ENCODE measurements at places on chromosomes 3 and 15. TPM values are rescaled to one million over a fixed set of nuclear protein-coding genes. Genes with fewer than 3 reads are reported as not detected.
A peak's percentile ranks its signal among the peaks of the same experiment; 100 is the strongest.

DNA sequence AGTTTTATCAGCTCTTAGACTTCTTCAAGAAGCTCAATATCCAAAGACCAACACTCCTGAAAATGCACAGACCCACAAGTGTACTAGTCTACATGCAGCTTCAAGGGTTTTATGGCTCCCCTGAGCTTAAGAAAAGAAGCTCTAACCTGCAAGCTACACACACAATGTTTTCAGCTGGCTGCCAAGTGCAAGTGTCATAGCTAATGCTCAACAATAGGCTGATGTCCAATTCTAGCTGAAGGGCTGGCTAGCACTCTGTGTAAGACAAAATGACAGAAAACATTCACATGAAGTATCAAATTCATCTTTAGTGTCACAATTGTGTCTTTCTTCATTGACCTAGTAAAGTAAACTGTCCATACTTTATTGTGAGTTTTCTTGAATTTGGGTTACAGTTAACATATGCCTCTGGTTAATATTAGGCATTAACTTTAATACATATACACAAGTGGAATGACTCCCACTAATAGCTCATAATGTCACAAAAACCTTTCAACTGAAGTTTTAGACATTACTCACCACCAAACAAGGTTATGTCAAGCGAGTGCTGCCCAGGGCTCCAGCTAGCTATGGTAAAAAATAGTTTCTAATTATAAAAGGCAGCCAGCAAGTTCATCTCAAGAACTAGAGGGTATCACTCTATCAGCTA is 15.1 kb downstream of the ABI3BP start:
- peak; percentile 16 for DNase-seq

DNA sequence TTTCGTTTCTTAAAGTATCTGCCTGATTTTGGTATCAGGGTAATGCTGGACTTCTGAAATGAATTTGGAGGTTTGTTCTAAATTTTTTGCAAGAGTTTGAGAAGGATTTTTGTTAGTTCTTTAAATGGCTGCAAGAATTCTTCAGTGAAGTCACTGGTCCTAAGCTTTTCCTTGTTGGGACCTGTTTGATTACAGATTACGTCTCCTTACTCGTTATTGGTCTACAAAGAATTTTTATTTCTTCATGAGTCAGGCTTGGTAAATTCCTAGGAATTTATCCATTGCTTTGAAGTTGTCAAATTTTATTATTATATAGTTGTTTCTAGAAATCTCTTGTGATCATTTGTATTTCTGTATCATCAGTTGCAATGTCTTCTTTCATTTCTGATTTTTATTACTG is 196.0 kb downstream of the DPH6 start:
- DNase-seq: no peak

GRCh38 chr3:106877627-106878026 is 499.6 kb upstream of the CCDC54 start:
- peak; percentile 51 for DNase-seq

DNA sequence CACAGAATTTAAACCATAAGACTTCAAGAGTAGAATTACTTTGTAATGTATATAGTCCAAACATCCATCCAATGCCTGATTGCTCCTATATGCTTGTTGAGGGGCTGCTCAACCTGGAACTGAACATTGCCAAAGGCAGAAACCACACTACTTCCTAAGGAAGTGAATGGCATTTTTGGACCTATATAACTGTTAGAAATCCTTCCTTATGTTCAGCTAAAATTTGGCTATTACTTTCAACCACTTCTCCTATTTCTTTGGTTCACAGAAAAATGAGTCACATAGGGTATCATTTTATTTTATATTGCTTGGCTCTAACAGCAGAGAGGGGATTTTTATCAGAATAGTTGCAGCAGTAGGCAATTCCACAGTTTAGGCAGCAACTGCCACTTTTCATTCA is 342.1 kb downstream of the SLC9A9 start:
- DNase-seq: no peak

DNA sequence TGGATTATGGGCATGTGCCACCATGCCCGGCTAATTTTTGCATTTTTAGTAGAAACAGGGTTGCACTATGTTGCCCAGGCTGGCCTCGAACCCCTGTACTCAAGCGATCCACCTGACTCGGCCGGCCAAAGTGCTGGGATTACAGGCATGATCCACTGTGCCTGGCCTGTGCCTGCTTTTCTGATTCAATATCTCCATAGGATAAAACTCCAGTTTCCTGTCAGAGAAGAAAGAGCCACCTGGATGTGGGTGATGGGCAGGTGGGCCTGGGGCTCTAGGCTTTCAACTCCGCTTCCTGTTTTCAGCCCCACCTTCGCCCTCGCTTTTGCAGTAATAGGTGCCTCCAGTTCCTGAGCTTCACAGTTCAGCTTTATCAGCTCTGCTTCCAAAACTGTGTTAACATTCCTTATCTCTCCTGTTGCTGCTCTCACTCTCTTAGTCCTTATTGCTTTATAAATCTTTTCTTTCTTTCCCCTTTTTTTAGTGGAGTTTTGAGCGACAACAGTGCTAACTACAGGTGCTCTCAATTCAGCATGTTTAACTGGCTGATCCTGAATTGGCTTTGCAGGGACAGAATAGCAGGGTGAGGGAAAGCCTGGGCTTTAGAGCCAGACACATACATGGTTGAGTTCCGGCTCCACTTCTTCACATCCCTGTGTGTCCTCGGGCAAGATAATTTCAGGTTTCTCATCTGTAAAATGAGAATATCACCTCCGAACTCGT is 21.1 kb upstream of the PDE8A start:
- DNase-seq: no peak

- peak; percentile 75 for DNase-seq
Measured at GRCh38 chr15:77282333-77282732, 137.6 kb downstream of the PEAK1 start.

- peak; percentile 72 for DNase-seq
Measured at GRCh38 chr3:55333923-55334322, 153.2 kb downstream of the WNT5A start.

GRCh38 chr3:188796122-188796631 is 375.6 kb upstream of the TPRG1 start:
- DNase-seq: peak; percentile 99

GRCh38 chr15:99249270-99249841 is at the start of gene TTC23:
TSS of gene TTC23 (minus strand) at chr15:99249581. CDS start at chr15:99228712, 20,869 bp downstream.
- peak; percentile 90 for DNase-seq

DNA sequence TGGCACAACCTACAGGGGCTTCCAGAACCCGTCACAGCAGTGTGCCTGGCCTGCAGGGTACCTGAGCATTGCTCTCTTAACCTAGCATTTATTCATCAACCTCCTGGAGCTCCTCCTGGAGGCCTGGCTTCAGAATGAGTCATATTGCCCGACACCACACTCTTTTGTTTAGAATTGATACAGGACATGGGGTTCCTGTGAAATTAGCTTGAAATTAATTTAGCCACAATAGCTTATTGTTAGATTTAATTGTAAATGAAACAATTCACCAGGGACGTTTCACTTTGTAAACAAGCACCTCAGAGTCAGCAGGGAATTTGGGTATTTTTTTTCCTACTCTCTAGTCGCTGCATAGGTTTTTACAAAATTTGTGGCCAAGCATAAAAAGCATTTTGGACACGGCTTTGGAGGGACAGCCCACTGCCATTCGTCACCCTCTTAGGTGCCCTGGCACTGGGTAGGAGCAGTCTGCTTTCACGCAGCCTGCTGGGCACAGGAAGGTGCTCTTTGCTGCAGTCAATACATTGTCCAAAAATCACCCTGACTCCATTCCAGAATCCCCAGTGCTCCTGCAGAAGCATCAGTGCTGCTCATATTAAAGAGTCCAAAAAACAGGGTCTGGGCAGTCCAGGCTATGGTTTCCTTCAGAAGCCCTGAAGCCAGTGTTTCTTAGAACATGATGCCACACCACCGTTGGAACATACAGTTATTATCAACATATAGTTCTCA is 60.8 kb upstream of the MEF2A start:
- peak; percentile 40 for DNase-seq

DNA sequence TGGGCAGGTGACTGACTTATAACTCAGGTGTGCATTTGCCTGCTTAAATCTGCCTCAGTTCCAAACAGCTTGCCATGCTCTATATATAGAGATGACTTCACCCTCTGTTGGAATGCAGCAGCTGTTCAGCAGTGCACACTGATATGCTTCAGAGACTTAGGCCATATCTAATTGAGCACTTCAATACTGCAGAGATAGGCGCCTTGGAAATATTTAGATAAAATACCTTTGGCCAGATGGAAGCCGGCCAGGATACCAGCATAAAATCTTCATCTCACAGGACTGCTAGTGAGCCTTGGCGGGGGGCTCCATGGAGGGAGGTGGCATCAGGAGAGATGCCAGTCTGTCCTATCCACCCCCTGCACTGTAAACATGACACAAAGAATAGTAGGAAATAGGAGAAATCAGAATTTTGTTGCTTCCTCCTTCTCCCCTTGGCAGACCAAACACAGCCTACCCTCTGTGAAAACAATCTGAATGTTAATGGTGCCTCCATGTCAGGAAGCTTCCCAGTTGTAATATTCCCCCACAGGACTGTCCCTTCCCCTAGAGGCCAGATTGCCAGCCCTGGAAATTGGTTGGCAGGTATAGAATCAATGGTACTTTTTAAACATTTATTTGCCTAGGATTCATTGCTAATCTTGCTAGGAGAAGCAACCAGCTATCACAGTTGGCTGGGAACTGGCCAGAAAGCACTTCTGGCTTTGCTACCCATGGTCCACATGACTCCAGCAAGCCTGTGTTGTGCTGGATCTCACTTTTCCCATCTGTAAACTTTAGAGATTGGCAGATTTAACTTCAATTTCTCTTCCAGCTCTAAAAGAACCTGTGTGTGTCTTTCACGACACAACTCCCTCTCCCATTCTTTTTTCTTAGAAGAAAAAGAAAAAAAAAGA is 215.5 kb upstream of the KCNMB2 start:
- DNase-seq: peak; percentile 82

GRCh38 chr15:30929982-30930381 is 26.3 kb downstream of the FAN1 start:
- DNase-seq: no peak

DNA sequence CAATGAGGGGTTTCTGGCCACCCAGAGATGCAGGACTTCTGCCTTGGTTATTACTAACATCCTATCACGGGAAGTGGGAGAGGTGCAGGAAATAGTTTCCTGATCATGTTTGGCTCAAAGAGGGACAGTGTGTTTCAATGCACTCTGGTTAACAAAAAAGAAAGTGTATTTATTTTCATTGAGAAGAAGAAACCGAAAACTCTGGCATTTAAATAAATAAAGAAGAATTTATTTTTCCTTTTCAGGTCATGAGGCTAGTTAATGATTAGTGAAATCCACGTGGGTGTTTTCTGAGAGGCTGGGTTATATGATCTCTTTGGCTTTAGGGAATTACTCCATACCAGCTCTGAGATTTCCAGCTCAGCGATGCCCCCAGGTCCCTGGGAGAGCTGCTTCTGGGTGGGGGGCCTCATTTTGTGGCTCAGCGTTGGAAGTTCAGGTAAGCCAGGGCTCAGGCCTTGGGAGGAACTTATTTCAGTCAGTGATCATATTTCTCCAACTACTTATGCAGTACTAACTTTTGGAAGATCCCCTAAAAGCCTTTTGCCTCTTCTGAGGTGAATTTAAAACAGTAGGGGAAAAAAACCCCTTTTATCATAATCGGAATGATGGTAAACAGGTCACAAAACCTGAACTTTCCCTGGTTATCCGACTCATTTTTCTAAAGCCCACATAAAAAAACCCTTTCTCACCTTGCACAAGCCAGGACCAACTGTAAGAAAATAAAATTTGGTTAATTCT is at the start of gene PLA1A:
PLA1A (plus strand) TSS at position 338 of the 741 bp plus-strand sequence; CDS start at position 367, 29 bp downstream.
- no peak for DNase-seq

DNA sequence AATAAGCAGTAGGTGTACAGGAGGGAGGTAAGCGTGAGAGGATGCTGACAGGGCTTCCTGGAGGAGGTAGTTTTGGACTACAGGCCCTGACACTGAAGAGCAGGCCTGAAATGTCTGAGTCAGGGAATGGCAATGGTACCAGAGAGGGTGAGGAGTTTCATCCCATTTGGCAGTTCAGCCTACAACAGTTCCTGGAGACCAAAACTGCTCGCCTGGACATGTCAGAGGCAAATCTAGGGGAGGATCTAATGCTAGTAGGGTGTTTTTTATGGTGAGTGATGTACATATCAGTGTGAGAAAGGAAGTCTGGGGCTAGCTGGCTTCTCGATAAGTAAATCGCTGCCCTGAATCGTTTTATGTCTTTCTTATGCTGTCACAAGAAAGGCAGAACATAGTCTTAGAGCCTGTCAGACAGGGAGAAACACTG is 13.8 kb upstream of the TNFSF10 start:
- no peak for DNase-seq

DNA sequence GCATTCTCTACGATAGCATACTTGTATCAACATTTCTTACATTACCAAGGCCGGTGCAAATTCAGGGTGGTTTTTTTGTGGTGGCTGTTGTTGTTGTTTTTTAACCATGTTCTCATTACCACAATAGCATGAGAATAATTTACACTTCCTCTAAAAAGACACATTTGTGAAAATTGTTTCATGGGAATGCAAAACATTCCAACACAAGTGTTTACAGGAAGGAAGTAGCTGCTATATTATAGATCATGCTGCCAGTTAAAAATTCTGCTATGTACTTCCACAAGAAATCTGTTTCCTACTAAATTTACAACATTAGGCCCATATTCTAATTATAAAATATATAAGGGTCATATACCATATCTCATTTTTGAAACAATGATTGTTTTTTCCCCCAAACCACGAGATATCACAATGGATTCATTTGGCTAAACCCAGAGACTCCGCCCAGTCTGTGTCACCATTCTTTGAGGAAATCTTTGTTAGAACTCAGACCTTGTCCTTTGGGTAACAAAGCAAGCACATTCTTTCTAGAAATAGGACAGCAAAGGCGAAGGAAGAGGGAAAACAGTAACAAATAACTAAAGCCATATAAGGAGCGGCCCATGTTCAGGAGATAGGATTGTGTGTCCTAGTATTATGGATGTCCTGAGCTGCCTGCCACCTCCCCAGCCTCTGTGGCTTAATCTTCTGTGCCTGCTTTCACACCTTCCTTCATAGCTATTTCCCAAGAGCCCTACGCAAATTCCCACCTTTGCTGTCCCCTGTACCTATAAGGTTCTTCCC is 60.1 kb downstream of the UACA start:
- peak; percentile 29 for DNase-seq

DNA sequence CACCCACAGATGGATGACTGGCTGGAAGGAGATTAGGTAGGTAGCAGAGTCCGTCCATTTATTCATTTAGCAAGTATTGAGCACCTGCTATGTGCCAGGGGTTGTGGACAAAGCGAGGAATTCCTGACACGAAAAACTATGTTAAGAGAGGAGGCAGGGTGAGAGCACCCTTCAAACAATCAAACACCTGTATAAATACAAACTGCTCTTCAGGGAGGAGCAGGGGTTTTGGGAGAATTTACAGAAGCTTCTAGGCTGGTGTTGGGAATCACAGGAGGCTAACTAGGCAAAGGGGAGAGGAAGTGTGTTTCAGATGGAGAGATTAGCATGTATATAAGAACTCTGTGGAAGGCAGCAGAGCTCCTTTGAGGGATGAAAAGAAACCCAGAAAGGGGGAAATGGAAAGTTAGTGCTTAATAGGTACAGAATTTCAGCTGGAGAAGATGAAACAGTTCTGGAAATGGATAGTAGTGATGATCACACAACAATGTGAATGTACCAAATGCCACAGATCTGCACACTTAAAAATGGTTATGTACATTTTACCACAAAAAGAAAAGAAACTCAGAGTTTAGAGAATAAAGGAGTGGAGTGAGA is 805 bp upstream of the SEC22C start:
- DNase-seq: no peak

GRCh38 chr3:117011687-117012250 is 302.2 kb downstream of the TUSC7 start:
- no peak for DNase-seq

Gene HTR3E
- not detected for total RNA-seq

Gene SNX22
- 0.27 TPM for total RNA-seq

Gene ALPK3
- total RNA-seq: 6.8 TPM

Gene ASB14
- total RNA-seq: not detected

Gene NUDT16
- 16.4 TPM for total RNA-seq

Gene TNFAIP8L3
- 1.1 TPM for total RNA-seq

Gene ATP10A
- 36.6 TPM for total RNA-seq

Gene CCDC191
- total RNA-seq: 3.1 TPM
